ENCODE measurements at places on chromosomes 16 and 17.
A peak's percentile ranks its signal among the peaks of the same experiment; 100 is the strongest.

DNA sequence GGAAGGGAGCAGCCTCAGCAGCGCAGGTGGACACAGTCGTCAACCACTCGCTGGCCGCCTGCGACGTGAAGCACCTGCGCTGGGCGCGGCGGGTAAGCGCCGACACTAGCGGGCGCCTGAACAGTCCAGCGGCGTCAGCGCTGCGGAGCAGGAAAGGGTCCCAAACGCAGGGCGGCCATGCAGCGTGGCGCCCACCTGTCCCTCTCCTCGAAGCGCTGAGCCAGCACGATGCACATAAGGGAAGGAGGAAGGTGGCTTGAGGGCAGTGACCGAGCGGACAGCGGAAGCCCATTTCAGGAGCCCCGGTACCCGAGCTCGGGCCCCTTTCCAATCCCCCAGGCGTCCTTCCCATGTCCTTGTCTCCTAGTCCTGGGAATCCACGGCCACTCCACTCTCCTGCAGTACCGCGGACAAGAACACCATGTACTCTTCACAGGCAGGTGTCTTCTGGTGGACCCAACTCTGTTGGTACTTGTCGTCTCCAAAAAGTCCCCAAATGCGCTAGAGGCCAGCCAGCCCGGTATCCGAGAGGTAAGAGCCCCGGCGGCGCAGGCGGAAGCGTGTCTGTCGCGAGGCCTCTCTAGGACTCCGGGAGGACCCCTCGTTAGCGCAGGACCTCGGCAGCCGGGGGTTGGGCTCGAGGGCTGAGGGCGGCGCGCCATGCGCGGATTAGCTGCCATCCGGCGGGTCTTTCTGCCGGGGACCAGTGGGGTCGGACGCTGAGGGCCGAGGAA lies 14.4 kb downstream of the ZNF232 start:
- no peak overlapping the region for H3K27ac ChIP-seq
- H3K4me1 ChIP-seq = no peaks in the 10 kb centered on the region
- DNase-seq = no peak
- H3K27me3 ChIP-seq = peaks cover 15% of the 10 kb centered on the region

GRCh38 chr16:53629151-53629550 lies 74.5 kb downstream of the RPGRIP1L start:
- no peaks in the 10 kb centered on the region for H3K27me3 ChIP-seq
- H3K27ac ChIP-seq = no peak overlapping the region
- H3K4me3 ChIP-seq = no peak overlapping the region

DNA sequence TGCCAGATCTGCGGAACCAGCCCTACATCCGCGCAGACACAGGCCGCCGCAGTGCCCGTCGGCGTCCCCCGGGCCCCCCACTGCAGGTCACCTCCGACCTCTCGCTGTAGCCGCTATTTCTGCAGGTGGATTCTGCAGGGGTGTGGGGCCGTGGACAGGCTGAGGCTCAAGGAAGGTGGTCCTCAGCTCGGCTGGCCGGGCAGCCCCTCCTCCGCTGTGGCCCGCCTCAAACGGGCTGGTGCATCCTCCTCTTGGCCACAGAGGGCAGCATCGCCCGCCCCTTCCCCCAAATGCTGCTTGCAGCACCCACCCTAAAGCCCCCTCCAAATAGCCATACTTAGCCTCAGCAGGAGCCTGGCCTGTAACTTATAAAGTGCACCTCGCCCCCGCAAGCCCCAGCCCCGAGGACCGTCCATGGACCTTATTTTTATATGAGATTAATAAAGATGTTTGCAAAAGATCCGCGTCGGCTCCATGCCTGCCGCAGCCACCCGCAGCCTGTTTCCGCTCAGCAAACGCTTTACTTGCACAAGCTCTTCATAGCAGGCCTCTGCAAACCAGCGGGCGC lies 14.9 kb downstream of the SPATA32 start:
- H3K27me3 ChIP-seq = no peaks in the 10 kb centered on the region
- no peak for DNase-seq
- peaks cover 11% of the 10 kb centered on the region for H3K36me3 ChIP-seq
- peak overlapping the region; percentile 84 for H3K4me3 ChIP-seq

DNA sequence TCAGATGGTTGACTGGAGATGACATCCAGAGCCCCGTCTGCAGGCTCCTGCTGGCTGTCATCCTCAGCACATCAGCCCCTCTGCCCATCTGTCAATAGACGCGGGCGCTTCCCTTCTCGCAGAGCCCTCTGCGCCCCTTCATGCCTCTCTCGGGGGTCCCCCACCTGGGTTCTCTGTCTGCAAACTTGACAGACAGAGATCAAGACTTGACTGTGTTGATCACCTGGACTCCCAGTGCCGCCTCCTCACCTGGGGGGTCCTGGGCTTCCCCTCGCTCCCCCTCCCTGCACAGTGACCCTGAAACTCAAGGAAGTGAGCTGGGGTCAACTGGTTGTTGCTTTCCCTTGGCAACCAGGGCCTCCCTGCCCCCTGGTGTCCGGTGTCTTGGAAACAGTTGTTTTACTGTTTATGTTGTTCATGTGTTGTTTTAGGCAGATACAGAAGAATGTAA lies 31.9 kb downstream of the RNF213 start:
- H3K36me3 ChIP-seq = peaks cover 44% of the 10 kb centered on the region
- no peaks in the 10 kb centered on the region for H3K4me1 ChIP-seq
- no peak for DNase-seq
- H3K27ac ChIP-seq = no peak overlapping the region

DNA sequence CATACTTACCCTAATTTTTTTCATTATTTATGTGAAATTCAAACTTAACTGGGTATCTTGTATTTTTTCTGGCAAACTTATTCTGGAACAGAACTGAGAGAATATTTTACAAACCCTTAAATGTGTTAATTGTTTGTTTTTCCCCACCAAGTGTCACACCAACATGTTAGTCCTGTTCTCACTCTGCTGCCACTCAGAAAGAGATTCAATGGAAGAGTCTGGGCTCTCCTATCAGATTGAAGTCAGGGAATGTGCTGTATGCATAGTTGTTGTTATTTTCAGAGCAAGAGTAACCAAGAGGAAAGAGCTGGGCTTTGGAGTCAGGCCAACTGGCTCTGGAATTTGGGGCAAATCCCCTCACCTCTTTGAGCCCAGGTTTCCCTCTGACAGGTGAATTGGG lies 43.2 kb downstream of the SLC6A2 start:
- H3K27me3 ChIP-seq = no peaks in the 10 kb centered on the region
- H3K36me3 ChIP-seq = no peaks in the 10 kb centered on the region
- H3K4me3 ChIP-seq = no peak overlapping the region
- DNase-seq = no peak
- H3K27ac ChIP-seq = no peak overlapping the region

- no peaks in the 10 kb centered on the region for H3K27me3 ChIP-seq
- H3K4me1 ChIP-seq = no peaks in the 10 kb centered on the region
- no peak overlapping the region for H3K27ac ChIP-seq
- no peak for DNase-seq
Observed at GRCh38 chr17:60653569-60653968, 24.1 kb upstream of the BCAS3 start.

DNA sequence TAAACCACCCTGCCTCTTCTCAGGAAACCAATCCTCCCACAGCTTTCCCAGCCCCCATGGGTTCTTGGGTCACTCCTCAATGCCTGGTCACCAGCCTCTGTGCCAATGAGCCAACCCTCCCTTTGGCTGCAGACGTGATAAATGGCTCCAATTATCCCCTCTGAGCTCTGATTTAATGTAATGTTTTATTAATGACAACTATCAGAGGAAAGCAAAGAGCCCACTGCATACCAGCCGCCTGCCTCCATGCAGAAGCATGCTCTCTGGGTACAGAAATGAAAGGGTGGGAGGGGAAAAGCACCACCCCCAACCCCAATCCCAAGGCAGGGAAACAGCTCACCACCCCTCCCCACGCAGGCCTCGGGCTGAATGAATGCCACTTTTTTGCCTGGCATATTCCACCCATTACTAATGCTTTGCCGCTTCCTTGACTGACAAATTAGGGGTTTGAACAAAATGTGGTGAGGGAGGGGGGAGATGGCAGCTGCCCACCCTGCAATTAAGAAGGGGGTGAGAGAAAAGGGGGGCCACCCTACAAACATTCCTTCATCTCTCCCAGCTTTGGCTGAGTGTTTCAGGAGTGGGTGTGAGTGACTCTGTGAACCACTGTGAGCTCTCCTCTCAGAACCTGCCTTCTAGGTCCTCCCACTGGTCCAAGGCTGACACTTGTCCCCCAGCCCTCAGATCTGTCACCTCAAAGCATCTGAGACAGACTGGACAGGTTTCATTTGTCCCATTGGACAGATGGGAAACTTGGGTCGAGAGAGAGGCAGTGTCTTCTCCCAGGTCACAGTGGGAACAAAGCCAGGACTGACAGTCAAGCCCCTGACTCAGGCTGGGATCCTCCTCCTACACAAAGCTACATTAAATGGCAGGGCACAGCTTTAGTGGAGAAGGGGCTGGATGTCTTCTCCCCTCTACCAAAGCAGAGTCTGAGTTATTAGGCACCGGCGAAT lies 161.5 kb downstream of the TMEM132E start:
- H3K36me3 ChIP-seq = no peaks in the 10 kb centered on the region
- no peaks in the 10 kb centered on the region for H3K4me1 ChIP-seq
- no peak overlapping the region for H3K27ac ChIP-seq
- H3K4me3 ChIP-seq = no peak overlapping the region
- no peak for DNase-seq
- no peaks in the 10 kb centered on the region for H3K27me3 ChIP-seq

DNA sequence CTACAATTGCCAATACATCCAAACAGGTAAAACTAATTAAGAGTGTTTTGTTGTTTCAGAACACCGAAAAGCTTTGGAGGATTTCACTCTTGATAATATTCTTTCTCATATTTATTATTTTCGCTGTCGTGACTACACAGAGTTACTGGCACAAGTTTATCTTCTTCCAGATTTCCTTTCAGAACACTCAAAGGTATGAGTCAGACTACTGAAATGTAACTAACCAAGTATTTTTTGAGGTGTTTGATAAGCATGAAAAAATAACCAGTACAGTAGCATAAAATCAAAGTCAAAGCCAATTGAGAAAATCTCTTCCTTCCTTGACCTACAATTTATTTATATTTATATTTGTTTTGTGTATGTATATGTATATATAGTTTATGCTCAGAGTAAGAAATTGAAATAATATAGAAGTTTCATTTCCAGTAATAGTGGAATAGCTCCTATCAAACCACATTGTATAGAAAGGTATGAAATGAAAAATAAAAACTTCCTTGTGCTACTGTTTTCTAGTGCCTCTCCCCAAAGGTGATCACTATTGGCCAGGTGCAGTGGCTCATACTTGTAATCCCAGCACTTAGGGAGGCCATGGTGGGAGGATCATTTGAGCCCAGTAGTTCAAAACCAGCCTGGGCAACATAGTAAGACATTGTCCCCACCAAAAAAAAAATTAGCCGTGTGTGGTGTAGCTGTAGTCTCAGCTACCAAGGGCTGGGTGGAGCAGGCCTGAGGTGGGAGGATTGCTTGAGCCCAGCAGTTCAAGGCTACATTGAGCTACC lies 10.9 kb downstream of the RAD51C start:
- H3K27me3 ChIP-seq = no peaks in the 10 kb centered on the region
- H3K27ac ChIP-seq = no peak overlapping the region
- H3K36me3 ChIP-seq = peaks cover 4% of the 10 kb centered on the region
- no peak overlapping the region for H3K4me3 ChIP-seq
- no peaks in the 10 kb centered on the region for H3K4me1 ChIP-seq

- no peaks in the 10 kb centered on the region for H3K27me3 ChIP-seq
- no peak overlapping the region for H3K4me3 ChIP-seq
- no peak for DNase-seq
- H3K36me3 ChIP-seq = peaks cover 14% of the 10 kb centered on the region
- H3K27ac ChIP-seq = no peak overlapping the region
- H3K4me1 ChIP-seq = no peaks in the 10 kb centered on the region
Observed at GRCh38 chr17:28563475-28563874, 7.8 kb downstream of the PIGS start.

- DNase-seq = no peak
- no peaks in the 10 kb centered on the region for H3K36me3 ChIP-seq
- H3K27ac ChIP-seq = no peak overlapping the region
- H3K27me3 ChIP-seq = no peaks in the 10 kb centered on the region
- H3K4me1 ChIP-seq = no peaks in the 10 kb centered on the region
- H3K4me3 ChIP-seq = no peak overlapping the region
Observed at GRCh38 chr16:9399573-9399972, 308.1 kb downstream of the HAPSTR1 start.

- no peak for DNase-seq
- no peak overlapping the region for H3K4me3 ChIP-seq
- no peaks in the 10 kb centered on the region for H3K27me3 ChIP-seq
- no peaks in the 10 kb centered on the region for H3K4me1 ChIP-seq
- H3K27ac ChIP-seq = no peak overlapping the region
Observed at GRCh38 chr17:34482730-34483129, 96.7 kb upstream of the TMEM132E start.

DNA sequence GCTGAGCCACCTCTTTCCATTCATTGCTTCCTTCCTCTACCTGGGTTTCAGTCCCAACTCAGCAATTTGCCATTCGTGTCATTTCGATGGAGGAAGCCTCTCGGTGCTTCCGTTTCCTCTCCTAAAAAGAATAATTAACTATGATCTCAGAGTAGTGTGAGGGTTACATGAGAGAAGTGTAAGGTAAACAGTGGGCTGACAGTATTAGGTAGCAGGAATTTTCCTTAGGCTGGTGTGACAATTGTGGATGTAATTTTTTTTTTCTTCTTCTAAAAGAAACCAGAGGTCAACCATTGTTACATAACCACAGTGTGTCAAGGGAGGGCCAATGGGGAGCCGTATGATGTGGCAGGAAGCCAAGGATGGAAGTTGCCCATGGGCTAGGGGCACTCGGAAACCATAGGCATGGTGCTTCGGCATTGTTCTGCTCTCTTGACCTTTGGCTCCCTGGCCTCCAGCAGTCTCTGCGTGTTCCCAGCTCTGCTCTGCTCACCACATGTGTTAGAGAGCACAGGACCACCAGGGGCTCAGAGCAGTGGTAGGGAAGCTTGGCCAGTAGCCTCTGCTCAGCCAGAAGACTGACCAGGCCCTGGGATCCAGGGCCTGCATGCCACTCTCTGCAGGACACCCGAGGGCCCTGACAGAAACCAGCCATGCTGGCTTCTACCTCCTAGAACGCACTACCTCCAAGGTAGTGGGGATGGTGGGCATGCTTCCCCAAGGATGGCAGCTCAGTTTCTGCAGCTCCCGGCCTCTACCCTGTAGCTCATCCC lies 2.0 kb upstream of the TOP2A start:
- H3K4me3 ChIP-seq = no peak overlapping the region
- H3K36me3 ChIP-seq = no peaks in the 10 kb centered on the region
- no peaks in the 10 kb centered on the region for H3K27me3 ChIP-seq
- H3K4me1 ChIP-seq = peaks cover 16% of the 10 kb centered on the region
- no peak overlapping the region for H3K27ac ChIP-seq

DNA sequence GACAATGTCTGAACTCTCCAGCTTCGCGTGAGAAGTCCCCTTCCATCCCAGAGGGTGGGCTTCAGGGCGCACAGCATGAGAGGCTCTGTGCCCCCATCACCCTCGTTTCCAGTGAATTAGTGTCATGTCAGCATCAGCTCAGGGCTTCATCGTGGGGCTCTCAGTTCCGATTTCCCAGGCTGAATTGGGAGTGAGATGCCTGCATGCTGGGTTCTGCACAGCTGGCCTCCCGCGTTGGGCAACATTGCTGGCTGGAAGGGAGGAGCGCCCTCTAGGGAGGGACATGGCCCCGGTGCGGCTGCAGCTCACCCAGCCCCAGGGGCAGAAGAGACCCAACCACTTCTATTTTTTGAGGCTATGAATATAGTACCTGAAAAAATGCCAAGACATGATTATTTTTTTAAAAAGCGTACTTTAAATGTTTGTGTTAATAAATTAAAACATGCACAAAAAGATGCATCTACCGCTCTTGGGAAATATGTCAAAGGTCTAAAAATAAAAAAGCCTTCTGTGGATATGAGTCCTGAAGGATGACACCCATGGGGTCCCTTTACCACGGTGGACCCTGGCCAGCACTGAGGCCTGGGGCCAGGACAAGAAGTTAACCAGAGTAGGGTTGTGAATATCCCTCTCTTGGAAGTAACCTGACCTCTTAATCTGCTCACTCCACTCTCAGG lies 10.5 kb upstream of the ITGAD start:
- no peak overlapping the region for H3K27ac ChIP-seq
- H3K4me3 ChIP-seq = no peak overlapping the region

Data from keratinocyte (primary cell).